ENCODE measurements at places on chromosomes 1 and 21.
A peak's percentile ranks its signal among the peaks of the same experiment; 100 is the strongest.

DNA sequence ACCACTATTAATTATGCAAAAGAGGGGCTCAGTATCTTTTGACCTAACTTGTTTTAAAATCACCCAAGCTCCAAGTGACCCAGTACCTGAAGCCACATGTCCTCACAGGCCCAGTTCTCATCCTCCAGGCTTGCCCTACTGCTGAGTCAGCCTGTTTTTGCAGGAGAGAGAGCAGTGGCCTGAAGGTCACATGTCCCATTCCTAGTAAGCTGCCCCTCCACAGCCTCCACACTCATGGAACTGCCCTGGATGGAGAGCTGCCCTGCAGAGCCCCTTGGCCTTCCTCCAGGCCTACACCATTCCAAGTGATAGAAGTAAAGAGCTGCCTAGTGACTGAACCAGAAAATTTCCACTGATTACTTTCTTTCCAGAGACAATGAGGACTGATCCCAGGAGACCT is 139.8 kb upstream of the ST6GALNAC5 start:
- DNase-seq = no peak

- no peak for DNase-seq
Measured at GRCh38 chr1:231396643-231397042, 25.4 kb downstream of the EGLN1 start.

GRCh38 chr1:110525249-110525595 is 6.2 kb upstream of the KCNA10 start:
- DNase-seq = no peak

- DNase-seq = no peak
Measured at GRCh38 chr1:78224861-78225552, 179.2 kb downstream of the GIPC2 start.

GRCh38 chr1:98286656-98287055 is 365.8 kb upstream of the DPYD start:
- DNase-seq = no peak

DNA sequence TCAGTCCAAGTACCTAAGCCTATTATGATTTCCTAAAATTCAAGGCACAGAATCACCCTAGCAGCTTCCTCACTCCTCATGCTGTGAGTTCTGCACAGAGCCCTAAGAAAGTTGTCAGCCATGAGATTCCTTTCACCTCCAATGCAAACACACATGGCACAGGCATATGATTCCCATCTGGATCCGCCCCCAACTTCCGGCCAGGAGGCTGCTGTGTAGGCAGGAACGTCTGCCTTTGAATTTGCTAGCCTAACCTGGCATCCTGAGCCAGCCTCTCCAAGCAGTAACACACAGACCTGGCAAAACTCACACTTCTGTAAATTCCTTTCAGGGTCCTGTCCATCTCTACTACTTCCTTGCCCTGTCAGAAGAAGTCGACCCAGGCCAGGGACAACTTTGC is 521.1 kb upstream of the BEND5 start:
- DNase-seq = peak; percentile 25

DNA sequence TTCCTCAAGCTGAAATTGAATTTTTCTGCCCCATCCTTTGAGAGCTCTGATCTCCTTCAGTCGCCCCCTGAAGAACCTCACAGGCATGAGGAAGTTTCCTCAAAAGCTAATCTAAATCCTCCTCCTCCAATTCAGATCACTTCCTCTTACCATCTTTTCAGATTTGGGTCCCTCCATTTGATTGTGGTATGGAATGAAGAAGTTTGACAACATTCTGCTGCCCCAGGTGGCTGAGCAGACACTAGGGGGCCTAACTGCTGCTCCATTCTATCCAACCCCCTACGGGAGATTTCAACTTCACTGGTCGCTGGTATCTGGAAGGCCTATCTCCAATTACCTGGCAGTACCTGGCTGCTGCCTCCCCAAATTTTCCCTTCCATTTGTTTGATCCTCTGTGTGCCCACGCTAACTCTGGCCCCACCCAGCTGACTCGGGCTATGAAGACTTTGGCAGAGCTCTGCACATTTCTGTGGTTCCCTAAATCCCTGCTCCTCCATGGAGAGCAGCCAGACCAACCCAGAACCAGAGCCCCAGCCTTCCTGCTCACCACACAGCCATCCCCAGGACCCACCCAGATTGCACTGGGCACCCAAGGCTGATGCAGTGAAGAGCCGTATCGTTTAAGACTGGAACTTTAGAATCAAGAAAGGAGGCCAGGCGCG is 7.8 kb downstream of the IRF6 start:
- DNase-seq = no peak

- DNase-seq = no peak
Measured at GRCh38 chr1:68183895-68184294, 48.4 kb downstream of the WLS start.

DNA sequence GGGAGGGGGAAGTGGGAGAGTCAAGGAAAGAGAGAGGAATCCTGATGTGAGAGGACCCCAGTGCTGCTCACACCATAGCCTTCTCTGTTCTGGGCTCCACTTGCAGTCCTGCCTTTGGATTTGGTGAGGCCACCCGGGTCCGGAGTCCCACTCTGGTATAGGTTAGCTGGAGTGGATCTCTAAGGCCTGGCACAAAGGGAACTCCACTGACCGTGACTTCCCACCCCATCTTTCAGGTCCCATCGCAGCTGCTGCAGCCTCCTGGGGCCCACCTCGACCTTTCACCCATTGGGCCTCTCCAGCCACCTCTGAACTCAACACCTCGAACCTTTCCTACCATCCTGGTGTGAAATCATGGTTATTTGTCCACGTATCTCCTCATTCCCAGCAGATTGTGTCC is 324.4 kb downstream of the MATN1 start:
- no peak for DNase-seq

GRCh38 chr21:45326169-45326851 is 38.6 kb upstream of the POFUT2 start:
- peak; percentile 20 for DNase-seq

GRCh38 chr1:178510155-178510554 is 2.8 kb upstream of the TEX35 start:
- no peak for DNase-seq

GRCh38 chr1:11151114-11151513 is 38.0 kb upstream of the ANGPTL7 start:
- DNase-seq = no peak

- DNase-seq = no peak
Measured at GRCh38 chr1:100267284-100267683, 1.3 kb downstream of the RTCA start.

DNA sequence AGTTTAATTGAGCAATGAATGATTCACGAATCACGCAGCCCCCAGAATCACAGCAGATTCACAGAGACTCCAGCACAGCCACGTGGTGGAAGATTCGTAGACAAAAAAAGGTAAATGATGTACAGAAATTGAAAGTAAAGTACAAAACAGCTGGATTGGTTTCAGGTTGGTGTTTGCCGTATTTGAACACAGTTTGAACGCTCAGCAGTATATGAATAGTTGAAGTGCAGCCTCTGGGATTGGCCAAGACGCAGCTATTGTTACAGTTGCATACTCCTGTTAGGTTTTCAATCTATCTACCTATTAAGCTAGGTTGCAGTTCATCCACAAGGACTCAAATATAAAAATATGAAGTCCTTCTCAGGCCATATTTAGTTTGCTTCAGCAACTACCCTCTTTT is 3.1 kb upstream of the MRPL55 start:
- no peak for DNase-seq

- DNase-seq = no peak
Measured at GRCh38 chr1:1535201-1536018, 5.0 kb downstream of the TMEM240 start.

GRCh38 chr1:112317611-112318062 is 78.4 kb upstream of the CTTNBP2NL start:
- DNase-seq = no peak

- DNase-seq = no peak
Measured at GRCh38 chr1:37471345-37472231, 2.8 kb upstream of the ZC3H12A start.

GRCh38 chr1:119766374-119766794 is 2.3 kb downstream of the HMGCS2 start:
- no peak for DNase-seq

- no peak for DNase-seq
Measured at GRCh38 chr1:28668956-28669723, 556 bp downstream of the GMEB1 start.

GRCh38 chr1:41963636-41964035 is 44.9 kb upstream of the HIVEP3 start:
- DNase-seq = no peak

GRCh38 chr1:11345971-11346715 is 73.1 kb downstream of the UBIAD1 start:
- no peak for DNase-seq

- no peak for DNase-seq
Measured at GRCh38 chr1:201274616-201275252, 8.6 kb upstream of the PKP1 start.

GRCh38 chr1:56516539-56517252 is 62.7 kb downstream of the PLPP3 start:
- no peak for DNase-seq

GRCh38 chr1:227941509-227942020 is 6.2 kb downstream of the WNT9A start:
- DNase-seq = no peak

- DNase-seq = no peak
Measured at GRCh38 chr1:8495928-8496401, 178.1 kb downstream of the SLC45A1 start.

DNA sequence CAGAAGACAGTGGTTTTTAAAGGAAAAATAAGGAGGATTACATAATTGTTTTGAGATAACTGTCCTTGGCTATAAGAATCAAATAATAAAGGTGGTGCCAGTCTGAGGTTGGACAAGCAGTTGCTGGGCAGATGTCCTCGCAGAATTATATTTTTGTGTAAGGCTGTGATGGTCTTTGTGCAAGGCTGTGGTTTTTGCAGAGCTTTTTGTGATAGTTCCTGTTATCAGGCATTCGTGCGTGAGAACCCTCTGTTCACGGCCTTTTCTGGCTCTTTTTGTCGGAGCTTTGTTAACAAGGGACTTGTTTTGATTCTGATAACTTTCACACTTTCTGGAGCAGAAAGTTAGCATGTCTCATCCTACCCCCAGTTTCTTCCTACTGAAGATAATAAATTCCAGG is 33.4 kb downstream of the SH3BP5L start:
- DNase-seq = no peak

- no peak for DNase-seq
Measured at GRCh38 chr1:58895082-58895481, 111.2 kb upstream of the JUN start.

GRCh38 chr21:40797891-40798290 is 49.1 kb downstream of the DSCAM start:
- DNase-seq = no peak

GRCh38 chr1:244303610-244303969 is 148.1 kb downstream of the ADSS2 start:
- no peak for DNase-seq

All from NCI-H524 (cell line).